ENCODE measurements at places on chromosomes 2 and 18.

DNA sequence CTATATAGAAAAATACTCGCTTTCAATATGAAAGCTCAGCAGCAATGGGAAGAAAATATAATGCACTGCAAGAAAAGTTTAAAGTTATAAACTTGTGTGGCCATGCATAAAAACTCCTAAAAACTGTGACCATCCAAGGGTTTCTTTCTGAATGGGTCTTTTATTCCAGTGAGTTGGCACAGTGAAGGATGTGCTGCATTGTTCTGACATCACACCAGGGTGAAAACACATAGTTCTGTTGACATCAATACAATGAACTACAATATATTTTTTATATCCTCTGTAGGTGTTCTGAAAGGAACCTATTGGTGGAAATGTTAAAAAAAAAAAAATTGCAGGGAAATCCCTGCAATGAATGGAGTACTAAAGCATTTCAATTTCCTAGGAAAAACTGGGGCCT lies 80.2 kb downstream of the CDH20 start:
- no peak for DNase-seq

GRCh38 chr2:217258170-217258569 lies 398.3 kb upstream of the TNP1 start:
- no peak for DNase-seq

GRCh38 chr2:73105511-73105971 lies 7.2 kb downstream of the RAB11FIP5 start:
- DNase-seq: no peak

DNA sequence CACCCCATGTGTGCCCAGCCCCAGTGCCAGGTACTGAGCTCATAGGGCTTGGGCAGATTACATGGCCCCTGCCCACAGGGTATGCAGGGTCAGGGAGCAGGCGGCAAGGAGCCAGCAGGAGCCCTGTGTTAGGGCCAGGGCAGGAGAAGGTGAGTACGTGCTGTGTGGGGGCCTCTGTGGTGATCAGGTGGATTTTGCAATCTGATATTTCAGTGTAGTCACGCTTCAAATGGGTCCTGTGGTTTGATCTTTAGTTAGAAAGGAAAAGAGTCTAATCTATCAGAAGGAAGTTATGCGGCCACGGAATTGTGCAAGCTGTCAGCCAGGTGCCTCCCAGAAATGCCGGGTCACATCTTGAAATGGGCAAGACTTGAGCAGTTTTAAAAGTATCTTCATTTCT lies 13.9 kb downstream of the UBE2F start:
- no peak for DNase-seq

- no peak for DNase-seq
These were observed 105.6 kb downstream of the TGFA start for GRCh38 chr2:70448041-70448440.

- no peak for DNase-seq
These were observed 210.8 kb upstream of the RAB6C start for GRCh38 chr2:129768485-129769184.

DNA sequence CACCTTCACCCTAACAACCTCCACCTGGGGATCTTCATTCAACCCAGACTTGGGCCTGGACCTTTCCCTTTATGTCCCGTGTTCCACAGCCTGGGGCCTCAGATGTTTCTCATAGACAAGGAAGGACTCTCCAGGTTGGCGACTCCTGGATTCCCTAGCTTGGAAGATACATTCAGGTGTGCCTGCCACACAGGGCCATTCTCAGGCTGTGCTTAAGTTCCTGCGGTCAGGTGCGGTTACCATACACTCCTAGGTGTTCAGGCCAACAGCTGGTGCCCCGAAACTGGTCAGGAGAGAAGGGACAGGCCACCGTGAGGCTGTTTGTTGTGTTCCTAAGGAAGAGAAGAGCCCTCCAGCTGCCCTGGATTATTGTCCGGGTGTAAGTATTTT lies 15.6 kb downstream of the SLC4A3 start:
- no peak for DNase-seq

- no peak for DNase-seq
These were observed 2.4 kb upstream of the KCNF1 start for GRCh38 chr2:10909050-10909995.

DNA sequence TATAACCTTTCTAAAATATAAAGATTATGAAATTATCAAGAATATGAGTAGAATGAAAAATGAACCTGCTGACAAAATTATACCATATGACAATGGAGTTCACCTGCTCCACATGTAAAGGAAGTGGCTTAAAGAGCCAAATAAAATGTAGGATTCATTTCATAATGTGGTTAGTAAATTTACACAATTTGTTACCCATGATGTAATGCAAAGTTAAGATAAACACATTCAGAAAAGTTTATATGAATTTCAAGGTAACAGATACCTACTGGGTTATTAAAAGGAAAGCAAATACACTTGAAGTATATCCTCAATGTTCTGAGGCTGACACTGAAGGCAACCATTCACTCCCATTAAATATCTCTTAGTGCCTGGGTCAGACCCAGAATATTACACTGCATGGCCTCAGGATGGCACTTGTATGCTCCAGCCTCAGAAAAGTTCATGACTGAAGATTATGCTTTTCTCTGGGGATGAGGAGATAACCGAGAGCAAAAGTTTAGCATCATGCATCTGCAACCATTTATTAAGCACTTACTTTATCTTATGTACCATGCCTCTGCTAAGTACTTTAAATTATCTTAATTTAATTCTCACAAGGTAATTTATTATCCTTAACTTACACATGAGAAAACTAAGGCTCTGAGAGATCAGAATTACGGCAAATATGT lies 6.2 kb downstream of the STRN start:
- no peak for DNase-seq

DNA sequence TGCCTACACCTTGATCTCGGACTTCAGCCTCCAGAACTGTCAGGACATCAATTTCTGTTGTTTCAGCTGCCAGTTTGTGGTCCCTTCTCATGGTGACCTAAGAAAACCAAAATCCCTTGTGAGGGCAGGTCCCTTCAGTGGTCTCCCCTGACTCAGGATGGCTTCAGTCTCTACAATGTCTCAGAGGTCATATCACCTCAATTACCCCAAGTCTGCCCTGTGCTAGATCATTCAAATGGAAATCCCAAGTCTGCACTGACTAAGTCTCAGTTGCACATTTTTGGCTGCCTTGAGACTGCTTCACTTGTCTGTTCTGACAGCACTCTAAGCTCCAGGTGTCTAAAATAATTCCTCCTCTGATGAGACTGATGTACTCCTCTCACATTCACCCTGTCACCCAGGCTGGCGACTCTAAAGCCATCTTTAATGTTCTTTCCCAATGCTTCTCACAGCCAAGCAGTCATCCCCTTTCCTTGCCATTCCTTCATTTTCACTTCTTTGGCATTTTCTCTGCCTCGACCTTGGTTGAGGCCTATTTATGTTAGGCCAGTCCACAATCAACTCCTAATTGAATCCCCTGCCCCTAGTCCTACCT lies 470.8 kb downstream of the DLGAP1 start:
- DNase-seq: no peak

DNA sequence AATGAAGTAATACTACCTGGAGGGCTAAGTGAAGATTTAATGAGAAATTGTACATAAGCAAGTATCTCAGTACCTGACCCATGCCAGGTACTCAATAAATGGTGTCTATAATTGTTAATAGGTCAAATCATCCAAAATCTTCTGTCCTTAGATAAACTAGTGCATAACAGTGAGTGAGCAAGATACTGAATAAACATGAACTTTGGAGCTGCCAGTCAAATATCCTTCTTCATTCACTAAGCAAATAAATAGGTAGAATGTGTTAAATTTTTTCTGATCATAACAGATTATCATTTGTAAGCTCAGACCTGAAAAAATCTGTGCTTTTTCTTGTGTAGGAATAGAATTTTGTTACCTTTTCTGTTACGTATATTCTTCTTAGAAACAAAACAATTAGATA lies 39.6 kb downstream of the RAB3GAP1 start:
- no peak for DNase-seq

- DNase-seq: no peak
These were observed 19.1 kb downstream of the MSTN start for GRCh38 chr2:190043441-190043840.

- DNase-seq: no peak
These were observed 124.4 kb downstream of the ASB1 start for GRCh38 chr2:238551091-238551490.

DNA sequence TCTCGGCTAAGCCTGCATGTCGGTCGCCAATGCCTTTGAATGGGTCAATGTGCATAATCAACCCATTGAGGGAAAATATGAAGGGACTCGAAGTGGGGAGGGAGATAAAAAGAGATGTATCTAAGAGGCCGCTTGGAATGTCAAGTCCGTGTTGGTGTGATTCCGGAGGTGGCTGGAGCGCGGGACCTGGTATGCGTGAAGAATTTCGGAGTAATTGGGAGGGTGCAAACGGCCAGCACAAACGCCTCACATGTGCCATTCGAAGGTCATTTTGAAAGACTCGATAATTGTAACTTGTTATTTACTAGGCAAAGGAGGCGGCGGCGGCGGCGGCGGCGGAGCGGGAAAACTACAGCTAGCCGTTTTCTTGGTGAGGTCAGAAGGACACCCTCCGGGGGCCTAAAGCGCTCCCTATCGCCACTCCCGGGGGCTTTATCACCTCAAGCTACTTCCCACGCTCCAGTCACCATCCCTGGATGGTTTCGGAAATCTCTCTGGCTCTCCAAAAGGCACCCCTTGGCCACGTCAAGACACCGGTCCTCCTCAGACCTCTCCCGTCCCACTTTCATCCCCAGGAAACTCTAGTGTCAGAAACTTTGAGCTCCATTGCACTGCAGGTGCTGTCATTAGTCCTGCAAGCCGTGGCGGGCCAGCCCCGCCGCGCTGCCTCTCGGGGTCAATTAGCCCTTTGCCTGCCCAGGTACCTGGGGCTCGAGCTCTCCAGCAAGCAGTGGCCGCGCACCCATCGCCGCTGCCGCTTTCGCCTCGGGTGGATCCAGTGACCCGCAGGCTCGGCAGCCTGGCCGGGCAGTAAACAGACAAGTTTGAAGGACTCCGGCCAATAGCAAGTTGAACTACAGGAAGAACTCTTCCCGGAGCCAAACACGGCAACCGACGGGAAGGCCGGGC lies 1.5 kb downstream of the ERBB4 start:
- DNase-seq: no peak

DNA sequence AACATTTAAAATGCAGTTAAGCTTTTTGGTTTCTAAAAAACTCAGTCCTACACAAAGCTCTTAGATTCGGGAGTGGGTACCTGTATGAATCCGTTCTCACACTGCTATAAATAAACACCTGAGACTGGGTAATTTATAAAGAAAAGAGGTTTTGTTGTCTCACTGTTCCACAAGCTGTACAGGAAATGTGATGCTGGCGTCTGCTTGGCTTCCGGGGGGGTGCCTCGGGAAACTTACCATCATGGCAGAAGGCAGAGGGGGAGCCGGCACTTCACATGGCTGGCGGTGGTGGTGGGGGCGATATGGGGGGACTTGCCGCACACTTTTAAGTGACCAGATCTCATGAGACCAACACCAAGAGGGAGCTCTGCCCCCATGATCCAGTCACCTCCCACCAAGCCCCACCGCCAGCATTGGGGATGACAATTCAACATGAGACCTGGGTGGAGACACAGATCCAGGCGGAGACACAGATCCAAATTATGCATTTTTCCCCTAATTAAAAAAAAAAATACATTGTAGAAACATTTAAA lies 222.5 kb downstream of the GBX2 start:
- DNase-seq: no peak

DNA sequence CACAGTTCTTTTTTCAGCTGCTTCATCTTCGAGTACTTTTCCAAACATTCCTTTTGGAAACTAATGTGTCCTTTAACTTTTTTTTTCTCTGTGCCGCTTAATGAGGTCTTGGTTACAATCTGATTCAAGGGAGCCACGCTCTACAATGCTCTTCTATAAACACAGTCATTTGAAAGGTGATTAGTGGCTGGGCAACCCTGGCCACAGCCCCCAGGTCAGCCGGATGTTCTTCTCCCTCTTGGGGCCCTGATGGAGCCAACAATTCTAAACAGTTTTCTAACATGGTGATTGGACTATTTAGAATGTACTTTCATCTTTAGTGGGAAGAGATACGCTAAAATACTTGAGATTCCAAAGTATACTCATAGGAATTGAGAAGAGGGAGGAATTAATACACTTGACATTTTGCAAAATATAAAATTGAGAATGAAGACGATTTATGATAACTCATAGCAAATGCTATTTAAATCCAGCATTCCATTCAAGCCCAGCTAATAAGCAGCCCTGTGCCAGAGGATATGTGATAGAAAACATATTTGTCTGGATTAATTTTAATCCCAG lies 83.7 kb upstream of the MBOAT2 start:
- no peak for DNase-seq

DNA sequence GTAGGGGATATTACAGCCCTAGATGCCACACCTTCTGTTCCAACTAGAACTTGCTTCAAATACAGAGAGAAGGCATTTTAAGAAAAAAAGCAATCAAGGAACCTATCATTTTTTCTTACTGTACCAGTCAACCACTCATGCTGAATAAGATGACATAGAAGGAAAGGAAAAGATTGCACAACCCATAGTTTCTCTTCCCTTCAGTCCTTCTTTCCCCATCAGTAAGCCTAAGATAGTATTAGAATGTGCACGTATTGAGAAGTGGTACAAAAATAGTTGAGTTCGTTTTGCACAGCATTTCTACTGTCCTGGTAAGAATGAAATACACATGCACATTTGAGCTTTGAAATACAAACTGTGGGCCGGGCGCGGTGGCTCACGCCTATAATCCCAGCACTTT lies 27.0 kb upstream of the HK2 start:
- no peak for DNase-seq

DNA sequence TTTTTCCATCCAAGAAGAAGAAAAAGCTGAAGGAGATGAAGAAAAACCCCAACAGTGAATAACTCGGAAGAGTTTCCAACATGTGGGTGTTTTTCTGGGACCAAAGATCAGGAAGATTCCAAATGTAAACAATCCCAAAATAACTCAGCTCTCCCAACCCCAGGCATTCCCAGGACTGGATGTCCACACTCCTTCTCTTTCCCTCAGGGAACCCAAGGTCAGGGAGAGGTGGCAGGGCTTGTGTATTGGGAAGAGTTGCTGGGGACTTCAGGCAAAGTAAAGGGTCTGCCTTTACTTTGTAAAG lies 268.0 kb downstream of the DYSF start:
- no peak for DNase-seq

GRCh38 chr18:49479381-49480137 lies 7.5 kb downstream of the C18orf32 start:
- no peak for DNase-seq

DNA sequence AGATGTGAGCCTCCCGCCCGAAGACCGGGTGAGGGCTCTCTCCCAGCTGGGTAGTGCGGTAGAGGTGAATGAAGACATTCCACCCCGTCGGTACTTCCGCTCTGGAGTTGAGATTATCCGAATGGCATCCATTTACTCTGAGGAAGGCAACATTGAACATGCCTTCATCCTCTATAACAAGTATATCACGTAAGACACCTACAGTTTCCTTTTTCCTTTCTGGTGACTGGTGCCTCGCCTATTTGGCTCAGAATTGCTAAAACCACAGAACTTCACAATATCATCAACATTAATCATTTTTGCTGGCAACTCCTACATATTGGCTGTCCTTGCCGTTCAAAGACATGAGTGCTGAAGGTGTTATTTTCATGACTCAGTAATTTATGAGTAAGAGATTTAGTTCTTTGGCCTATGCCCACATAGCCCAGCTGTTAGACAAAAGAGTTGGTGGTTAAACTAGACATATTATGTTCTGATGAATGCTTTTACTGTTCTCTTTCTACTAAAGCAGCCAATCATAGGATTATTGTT lies 2.2 kb downstream of the STAMBP start:
- no peak for DNase-seq

GRCh38 chr2:68796295-68796905 lies 61.8 kb downstream of the ARHGAP25 start:
- no peak for DNase-seq

- DNase-seq: no peak
These were observed 742.6 kb upstream of the HS6ST1 start for GRCh38 chr2:129061069-129061768.

Measured in DMS79 (cell line).